AG04449 (cell line): ENCODE measurements at places on chromosomes 1 and 21.

DNA sequence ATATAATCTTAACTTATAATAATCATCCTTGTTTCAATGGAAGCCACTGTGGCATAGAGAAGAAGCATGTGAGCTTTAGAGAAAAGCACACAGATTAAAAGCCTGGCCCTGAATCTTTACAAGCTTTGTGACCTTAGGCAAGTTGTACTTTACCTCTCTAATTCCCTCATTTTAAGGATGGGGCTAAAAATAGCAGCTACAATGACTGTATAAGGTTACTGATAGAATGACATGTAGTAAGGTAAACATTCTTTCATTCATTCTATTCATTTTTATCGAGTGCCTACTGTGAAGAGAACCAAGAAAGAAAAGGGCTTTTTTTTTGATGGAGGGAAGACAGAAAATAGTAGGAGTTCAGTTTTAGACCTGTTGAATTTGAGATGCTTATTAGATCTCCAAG lies 25.6 kb downstream of the CDKN2C start:
- no peak for DNase-seq

DNA sequence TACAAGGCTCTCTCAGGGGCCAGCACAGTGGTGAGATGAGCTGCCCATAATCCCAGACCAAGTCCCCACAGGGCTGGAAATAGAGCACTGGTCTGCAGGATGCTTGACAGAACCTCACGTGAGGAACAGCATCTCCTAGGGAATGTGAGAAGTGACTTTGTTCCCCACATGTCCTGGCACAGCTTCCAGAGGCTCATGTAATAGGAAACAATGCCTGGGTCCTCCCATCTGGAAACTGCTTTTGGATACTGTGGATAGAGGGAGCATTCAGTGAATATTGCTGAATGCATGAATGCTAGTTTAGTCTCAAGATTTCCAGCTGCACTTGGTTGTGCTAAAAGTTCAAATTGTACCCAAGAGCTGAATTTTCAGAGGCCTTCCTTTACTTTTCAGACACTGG lies 146.2 kb downstream of the TNR start:
- DNase-seq: no peak

- no peak for DNase-seq
Measured at GRCh38 chr1:64093941-64094340, 109.5 kb upstream of the UBE2U start.

GRCh38 chr1:1599030-1599934 lies 653 bp downstream of the FNDC10 start:
- DNase-seq: no peak

- no peak for DNase-seq
Measured at GRCh38 chr1:30745834-30746208, 11.8 kb downstream of the LAPTM5 start.

DNA sequence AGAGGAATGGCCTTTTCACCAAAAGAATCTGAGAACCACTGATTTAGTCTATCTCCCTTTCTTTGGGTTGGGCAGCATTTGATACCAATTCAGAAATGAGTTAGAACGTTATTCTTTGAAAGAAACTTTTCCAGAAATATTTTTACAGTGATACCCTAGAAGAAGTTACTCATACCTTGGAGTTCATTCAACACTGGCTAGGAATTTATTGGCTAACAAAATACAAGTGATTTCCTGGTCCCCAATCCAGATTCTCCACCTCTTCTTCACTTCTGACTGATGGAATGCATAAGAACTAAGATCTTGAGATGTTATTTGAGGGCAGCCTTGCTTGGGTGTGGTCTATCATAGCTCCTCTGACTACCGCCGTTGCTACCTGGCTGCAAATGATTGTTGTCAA lies 9.4 kb downstream of the C1orf162 start:
- no peak for DNase-seq

- DNase-seq: no peak
Measured at GRCh38 chr1:197914510-197914909, 2.7 kb upstream of the LHX9 start.

- DNase-seq: no peak
Measured at GRCh38 chr1:109025694-109026093, 16.2 kb downstream of the WDR47 start.

DNA sequence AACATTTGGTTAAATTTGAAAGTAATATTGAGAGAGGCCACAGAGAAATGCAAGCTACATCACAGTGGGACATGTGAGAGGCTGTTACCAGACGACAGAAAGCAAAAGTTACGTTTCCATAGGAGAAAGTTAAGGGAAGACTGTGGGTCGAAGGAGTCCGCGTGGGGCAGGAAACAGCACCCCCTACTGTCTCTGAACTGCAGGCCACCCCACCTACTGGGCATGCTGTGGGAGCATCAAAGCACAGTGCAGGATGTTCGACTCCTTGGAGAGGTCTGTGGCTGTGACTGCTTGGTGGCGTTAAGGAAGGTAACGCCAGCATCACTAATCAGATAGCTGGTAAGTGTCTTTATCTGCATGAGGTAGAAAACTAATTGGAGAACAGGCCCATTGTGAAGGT lies 123.9 kb downstream of the PTBP2 start:
- no peak for DNase-seq
